ENCODE measurements at places on chromosomes 6 and 20.

GRCh38 chr6:68368845-68369244 lies 266.2 kb upstream of the ADGRB3 start:
- DNase-seq = no peak

DNA sequence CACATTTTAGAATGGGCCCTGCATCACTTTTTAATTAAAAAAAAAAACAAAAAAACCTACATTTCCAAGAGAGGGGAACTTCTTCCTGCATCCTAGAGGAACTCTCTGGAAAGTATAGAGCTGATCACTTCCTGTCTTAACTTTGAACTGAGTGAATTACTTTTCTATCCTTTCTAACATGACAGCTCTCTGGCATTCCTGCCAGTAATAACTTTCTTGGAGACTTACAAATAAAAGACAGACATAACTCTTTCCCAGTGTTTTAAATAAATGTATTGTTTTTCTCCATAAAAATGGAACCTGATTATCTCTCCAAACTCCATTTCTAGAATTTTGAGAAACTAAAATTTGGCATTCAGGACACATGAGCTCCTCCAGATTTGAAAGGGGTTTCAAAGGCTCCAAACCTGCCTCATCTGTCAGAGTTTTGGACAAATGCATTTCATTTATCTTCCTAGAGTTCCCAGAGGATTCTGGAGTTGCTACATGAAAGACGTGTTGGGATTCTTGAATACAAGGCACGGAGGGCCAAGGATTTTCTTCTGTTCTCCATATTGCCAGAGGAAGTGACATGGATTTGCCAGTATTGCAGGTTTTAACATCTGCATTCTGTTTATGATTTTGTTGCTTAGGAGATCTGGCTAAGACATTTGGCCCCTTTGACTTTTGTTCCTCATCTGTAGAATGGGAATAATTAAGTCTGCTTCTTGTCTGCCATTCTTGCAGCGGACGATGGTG lies 2.0 kb upstream of the SMOC2 start:
- DNase-seq = no peak

DNA sequence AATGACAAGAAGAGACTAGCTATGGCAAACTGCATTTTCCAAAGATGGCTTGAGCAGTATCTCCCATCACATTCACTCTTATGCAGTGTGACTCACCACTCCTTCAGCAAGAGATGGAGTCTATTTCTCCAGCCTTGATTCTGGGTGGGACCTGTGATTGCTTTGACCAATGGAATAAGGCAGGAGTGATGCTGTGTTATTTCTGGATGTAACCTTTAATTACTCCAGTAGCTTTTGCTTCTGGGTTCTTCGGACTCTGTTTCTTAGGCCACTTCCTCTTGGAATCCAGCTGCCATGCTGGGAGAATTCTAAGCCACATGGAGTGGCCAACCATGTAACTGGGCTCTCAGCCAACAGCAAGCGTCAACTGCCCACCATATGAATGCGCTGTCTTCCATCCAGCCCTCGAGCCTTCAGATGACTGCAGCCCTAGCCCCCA lies 50.7 kb downstream of the TGM2 start:
- DNase-seq = no peak

- no peak for DNase-seq
Measured at GRCh38 chr6:150635906-150636514, 36.3 kb downstream of the PLEKHG1 start.

- no peak for DNase-seq
Measured at GRCh38 chr6:138291849-138292181, 73.5 kb upstream of the PBOV1 start.

DNA sequence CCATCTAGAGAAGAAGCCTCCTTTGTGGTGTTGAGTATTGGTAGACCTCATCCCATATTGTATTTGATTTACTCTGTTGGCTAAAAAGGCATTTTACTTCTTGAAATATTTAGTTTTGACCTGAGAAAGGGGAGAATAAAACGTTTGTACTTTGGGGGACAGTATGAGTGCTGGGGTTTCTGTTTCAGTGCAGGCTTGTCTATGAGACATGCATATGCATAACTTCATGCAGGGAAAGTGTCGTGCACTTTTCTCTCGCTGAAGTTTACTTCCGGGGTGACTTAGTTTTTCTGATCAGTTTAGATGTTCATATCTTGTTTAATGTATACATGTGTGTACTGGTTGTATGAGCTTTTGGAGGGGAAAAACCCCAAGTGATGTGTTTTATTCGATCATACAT lies 59.5 kb downstream of the UTRN start:
- DNase-seq = no peak

GRCh38 chr6:112408522-112408921 lies 61.4 kb downstream of the RFPL4B start:
- no peak for DNase-seq

GRCh38 chr20:37384683-37385174 lies 38.8 kb downstream of the SRC start:
- DNase-seq = no peak

DNA sequence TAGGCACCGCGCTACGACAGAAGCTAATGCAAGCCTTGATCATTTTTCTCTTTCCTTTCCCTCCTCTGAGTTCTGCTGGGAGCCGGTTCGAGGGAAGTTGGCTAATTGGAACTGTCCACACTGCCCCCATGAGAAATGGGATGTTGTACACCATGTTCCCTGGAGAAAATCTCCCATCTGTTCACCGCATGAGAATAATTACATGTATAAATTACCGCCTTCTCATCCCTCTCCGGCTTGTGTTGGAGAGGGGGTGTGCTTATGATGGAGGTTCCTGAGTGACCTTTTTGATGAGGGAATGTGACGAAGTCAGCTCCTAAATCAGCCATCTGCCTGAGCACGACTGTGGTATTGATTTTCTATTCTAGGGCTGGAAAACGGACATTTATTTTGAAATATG lies 320.2 kb upstream of the SULF2 start:
- DNase-seq = no peak

DNA sequence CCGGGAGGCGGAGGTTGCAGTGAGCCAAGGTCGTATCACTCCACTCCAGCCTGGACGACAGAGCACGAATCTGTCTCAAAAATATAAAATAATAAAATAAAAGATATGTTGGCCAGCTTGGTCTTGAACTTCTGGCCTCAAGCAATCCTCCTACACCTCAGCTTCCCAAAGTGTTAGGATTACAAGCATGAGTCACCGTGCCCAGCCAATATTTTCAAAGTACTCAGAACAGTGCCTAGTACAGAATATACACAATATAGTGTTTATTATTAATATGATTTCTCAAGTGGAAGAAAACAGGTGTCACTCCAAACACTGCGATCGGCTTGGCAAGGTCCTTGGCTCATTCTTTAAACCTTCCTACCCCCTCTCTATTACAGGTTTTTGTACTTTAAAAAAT lies 3.1 kb downstream of the FAM210B start:
- DNase-seq = no peak

DNA sequence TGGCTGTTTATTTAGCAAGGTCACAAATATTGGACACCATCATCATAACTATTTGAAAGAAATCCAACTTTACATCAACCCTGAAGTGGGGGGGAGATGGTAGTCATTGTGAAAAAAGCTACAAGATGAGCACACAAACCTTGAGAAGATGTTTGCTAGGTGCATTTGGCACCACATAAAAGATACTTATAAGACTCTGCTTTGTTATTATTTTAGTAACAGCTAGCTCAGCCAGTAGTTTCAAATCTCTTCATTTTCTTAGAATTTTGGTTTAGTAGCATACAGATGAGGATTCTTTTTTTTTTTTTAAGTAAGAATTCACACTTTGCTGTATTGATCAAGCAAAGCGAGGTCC lies 14.4 kb downstream of the ADTRP start:
- no peak for DNase-seq

- DNase-seq = no peak
Measured at GRCh38 chr20:58306421-58307261, 2.9 kb upstream of the RAB22A start.

- DNase-seq = no peak
Measured at GRCh38 chr6:87049779-87050178, 45.1 kb downstream of the CGA start.

DNA sequence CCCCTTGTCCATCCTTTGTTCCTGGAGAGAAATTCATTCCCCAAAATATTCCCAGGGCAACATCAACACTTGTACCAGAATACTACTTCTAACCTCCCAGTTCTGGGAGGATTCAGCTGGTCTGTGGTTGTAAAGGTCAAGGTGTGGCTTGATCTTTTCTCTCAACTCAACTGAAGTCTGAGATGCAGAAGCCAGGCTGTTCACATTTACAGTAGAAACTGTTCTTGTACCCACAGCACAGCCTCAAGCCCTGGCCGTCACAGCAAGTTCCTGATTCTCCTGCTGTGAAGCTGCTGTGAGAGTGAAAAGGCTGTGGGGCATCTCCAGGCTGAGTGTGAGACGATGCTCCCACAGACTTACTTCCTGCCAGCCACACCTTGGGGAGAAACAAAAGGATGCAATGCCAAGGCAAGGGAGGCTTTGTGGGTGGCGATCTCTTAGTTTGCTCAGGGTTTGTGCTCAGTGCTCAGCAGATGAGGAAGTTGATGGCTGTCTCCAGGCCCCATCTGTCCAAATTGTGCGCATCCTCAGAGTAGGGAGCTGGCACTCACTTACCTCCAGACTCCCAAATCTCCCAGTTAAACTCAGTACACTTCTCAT lies 143.9 kb upstream of the FOXA2 start:
- DNase-seq = no peak

DNA sequence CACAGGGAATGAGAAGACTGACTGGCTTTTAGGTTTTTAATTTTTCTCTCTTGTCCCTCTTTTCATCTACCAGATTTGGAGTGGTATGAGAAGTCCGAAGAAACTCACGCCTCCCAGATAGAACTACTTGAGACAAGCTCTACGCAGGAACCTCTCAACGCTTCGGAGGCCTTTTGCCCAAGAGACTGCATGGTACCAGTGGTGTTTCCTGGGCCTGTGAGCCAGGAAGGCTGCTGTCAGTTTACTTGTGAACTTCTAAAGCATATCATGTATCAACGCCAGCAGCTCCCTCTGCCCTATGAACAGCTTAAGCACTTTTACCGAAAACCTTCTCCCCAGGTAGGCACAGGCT lies 644 bp downstream of the MAD2L1BP start:
- DNase-seq = no peak

GRCh38 chr6:37820718-37821079 lies 1.2 kb downstream of the ZFAND3 start:
- no peak for DNase-seq

- no peak for DNase-seq
Measured at GRCh38 chr6:80541181-80541580, 434.7 kb downstream of the BCKDHB start.

DNA sequence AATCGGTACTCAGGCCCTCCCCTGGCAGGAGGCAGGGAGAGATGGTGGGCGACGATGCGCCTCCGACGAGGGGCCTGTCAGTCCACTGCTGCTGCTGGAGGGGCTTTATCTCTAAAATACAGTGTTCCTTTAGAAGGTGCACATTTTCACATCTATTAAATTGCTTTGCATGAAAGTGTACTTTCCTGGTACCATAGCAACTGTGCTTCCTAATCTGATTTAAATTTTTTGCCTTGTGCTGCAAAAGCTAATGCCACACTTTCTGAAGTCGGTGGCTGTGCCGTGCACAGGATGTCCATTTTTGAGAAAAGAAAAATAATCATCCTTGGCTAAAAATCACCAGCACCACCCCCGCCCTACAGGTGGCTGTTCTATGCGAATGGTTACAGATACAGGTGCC lies 262.0 kb upstream of the CDH4 start:
- no peak for DNase-seq

DNA sequence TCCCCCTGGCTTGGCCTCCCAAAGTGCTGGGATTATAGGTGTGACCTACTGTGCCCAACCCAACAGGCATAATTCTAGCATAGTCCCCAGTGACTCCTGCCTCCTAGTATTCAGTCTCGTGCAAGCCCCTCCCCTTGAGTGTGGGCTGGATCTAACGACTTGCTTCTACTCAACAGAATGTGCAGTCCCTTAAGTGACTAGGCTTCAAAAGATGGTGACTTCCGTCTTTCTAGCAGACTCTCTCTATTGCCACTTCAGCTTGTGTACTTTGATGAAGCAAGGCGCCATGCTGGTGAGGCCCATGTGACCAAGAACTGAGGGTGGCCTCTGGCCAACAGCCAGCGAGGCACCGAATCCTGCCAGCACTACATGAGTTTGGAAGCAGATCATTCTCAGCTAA lies 109.6 kb upstream of the TRAF3IP2 start:
- no peak for DNase-seq

DNA sequence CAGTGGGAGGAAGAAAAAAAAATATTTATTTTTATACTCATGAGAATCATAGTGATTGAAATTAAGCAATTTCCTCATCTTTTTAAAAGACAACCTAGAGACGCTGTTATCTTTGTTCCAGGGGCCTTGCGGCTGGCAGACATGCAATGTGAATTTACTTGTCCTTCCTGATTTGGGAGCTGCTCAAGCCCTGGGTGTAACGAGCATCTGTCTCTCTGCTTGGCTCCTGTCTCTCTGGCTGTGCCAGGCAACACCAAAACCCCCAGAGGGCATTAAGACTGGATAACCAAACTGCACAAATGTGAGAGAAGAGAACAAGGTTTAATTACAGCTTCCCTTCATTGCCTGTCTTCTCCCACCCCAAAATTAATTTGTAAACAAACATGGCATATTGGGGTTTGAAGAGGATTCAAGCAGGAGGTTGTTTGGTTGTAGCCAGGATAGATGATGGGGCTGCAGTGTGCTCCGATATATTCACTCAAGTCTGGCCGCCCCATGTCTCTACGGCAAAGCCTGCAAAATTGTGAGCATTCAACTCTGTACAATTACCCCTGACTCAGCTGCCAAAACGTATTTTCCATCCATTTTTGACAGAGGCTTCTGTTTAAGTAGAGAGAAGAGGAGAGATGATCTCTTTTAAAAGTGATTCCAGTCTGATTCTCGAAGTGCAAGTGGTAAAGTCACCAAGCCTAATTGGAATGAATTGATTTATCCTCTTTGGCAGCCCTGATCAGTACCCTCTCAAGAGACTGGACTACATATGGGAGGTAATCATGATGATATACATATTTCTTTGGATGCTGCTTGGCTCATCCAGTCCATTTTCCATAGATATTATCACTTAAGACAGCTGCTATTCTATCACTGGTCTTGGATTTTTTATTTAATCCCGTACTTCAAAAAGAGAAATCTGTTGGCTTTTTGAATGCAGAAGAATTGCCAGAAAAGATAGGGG lies 170.2 kb downstream of the SLC24A3 start:
- no peak for DNase-seq

- no peak for DNase-seq
Measured at GRCh38 chr6:145486306-145486705, 249.0 kb downstream of the EPM2A start.

DNA sequence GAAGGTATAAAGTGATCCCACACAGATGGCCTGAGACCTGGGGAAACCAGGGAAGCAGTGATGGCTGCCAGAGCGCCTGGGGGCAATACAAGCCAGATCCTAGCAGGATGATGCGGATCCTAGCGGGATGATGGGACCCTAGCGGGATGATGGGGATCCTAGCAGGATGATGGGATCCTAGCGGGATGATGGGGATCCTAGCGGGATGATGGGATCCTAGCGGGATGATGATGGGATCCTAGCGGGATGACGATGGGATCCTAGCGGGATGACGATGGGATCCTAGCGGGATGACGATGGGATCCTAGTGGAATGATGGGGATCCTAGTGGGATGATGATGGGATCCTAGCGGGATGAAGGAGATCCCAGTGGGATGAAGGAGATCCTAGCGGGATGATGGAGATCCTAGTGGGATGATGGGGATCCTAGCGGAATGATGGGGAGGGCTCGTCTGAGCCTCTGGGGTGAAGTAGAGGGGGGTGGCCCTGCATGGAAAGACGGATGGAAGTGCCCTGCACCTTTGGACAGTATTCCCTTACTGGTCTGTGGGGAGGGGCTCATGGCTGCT lies 44.2 kb upstream of the CDH22 start:
- no peak for DNase-seq

Data from esophagus squamous epithelium (tissue), 5 donors.